ENCODE measurements at places on chromosomes 12 and 14.
A peak's percentile ranks its signal among the peaks of the same experiment; 100 is the strongest.

DNA sequence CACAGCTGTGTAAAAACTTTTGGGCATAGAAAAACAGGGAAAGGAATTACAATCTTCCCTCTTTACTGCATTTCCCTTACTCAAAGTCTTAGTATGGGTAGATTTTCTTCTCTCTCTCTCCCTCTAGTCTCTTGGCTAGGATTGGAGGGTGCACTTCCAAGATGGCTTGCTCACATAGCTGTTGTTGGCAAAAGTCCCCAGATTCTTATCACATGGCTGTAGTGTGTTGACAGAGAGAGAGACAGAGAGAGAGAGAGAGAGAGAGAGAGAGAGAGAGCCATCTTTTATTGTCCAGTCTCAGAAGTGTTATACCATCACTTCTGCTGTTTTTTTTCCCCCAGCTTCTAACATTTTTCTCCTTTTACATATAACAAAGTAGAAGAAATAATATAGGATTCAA lies 6.3 kb upstream of the OR4E2 start:
- H3K4me3 ChIP-seq, result no peak overlapping the region
- H3K4me1 ChIP-seq, result no peaks in the 10 kb centered on the region
- H3K27me3 ChIP-seq, result no peaks in the 10 kb centered on the region
- no peaks in the 10 kb centered on the region for H3K36me3 ChIP-seq
- no peak overlapping the region for H3K27ac ChIP-seq

DNA sequence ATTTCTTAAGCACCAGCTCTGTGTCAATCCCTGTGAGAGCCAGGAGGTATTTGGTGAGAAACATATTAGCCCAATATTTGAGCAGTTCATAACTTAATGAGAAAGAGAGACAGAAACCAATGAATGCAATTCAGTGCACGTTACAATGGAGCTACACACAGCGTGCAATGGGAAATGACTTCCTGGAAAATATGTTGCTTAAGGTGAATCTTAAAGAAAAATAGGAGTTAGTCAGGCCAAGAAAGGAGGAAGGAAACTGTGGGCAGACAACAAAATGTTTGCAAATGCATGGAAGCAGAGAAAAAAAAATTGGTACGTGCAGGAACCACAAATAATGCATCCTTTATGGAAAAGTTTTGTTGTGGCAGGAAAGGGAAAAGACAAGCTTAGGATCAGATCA lies 481.7 kb downstream of the BCAT1 start:
- no peaks in the 10 kb centered on the region for H3K27me3 ChIP-seq
- DNase-seq, result no peak
- no peaks in the 10 kb centered on the region for H3K36me3 ChIP-seq
- no peak overlapping the region for H3K27ac ChIP-seq

- no peak overlapping the region for H3K27ac ChIP-seq
- H3K27me3 ChIP-seq, result no peaks in the 10 kb centered on the region
- no peaks in the 10 kb centered on the region for H3K36me3 ChIP-seq
- no peak for DNase-seq
Measured at GRCh38 chr12:118922405-118922804, 58.9 kb upstream of the SRRM4 start.

GRCh38 chr12:44771485-44772021 lies 104.6 kb downstream of the NELL2 start:
- DNase-seq, result no peak
- H3K4me3 ChIP-seq, result no peak overlapping the region
- H3K27me3 ChIP-seq, result no peaks in the 10 kb centered on the region
- no peaks in the 10 kb centered on the region for H3K4me1 ChIP-seq
- no peaks in the 10 kb centered on the region for H3K36me3 ChIP-seq

- H3K4me3 ChIP-seq, result no peak overlapping the region
- H3K27ac ChIP-seq, result no peak overlapping the region
- no peaks in the 10 kb centered on the region for H3K36me3 ChIP-seq
- no peaks in the 10 kb centered on the region for H3K4me1 ChIP-seq
- DNase-seq, result no peak
Measured at GRCh38 chr14:101017209-101017608, 113.7 kb upstream of the RTL1 start.

DNA sequence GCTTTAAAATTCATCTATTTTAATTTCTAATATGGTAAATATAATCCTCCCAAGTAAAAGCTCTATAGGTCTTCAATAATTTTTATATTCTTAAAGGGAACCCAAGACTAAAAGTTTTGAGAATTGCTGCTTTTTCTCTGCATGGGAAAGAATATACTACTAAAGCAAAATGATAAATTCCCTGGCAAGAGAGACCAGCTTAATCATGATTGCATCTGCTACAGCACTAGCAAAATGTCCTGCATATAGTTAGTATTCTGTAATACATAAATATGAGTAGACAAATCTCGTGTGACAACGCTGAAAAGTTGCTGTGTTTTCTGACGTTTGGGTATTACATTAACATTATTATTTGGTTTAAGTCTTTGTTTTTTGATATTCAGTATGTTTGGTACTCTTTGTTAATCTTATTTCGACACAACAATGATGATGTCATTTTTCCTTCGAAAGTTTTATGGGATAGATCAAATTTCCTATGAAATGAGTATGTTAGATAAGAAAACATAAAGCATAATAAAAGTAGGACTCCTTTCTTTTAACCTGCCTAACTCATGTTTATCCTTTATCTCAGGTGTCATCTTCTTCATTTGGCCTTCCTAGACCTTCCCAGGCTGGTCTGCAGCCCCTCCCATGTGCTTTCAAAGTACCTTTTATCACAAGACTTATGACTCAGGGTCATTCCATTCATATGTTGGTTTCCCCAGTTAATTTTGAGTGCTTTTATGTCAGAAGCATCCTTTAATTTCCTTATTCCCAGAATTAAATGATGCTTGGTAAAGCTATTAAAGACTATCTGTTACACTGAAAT lies 321.9 kb downstream of the RAD51B start:
- H3K4me1 ChIP-seq, result no peaks in the 10 kb centered on the region

GRCh38 chr12:96103067-96103644 lies 67.8 kb upstream of the LTA4H start:
- H3K36me3 ChIP-seq, result no peaks in the 10 kb centered on the region
- H3K4me3 ChIP-seq, result no peak overlapping the region
- peak overlapping the region; percentile 41 for H3K27ac ChIP-seq
- DNase-seq, result no peak

- no peaks in the 10 kb centered on the region for H3K27me3 ChIP-seq
- H3K36me3 ChIP-seq, result no peaks in the 10 kb centered on the region
- no peak overlapping the region for H3K27ac ChIP-seq
- no peak overlapping the region for H3K4me3 ChIP-seq
- no peak for DNase-seq
Measured at GRCh38 chr14:57957441-57957840, 91.5 kb upstream of the SLC35F4 start.
